ENCODE measurements at places on chromosomes 16 and 17. TPM values are rescaled to one million over a fixed set of nuclear protein-coding genes. Genes with fewer than 3 reads are reported as not detected.

GRCh38 chr16:79601931-79602627, 1.5 kb upstream of the MAF start:
- DNase-seq = peak; percentile 90

DNA sequence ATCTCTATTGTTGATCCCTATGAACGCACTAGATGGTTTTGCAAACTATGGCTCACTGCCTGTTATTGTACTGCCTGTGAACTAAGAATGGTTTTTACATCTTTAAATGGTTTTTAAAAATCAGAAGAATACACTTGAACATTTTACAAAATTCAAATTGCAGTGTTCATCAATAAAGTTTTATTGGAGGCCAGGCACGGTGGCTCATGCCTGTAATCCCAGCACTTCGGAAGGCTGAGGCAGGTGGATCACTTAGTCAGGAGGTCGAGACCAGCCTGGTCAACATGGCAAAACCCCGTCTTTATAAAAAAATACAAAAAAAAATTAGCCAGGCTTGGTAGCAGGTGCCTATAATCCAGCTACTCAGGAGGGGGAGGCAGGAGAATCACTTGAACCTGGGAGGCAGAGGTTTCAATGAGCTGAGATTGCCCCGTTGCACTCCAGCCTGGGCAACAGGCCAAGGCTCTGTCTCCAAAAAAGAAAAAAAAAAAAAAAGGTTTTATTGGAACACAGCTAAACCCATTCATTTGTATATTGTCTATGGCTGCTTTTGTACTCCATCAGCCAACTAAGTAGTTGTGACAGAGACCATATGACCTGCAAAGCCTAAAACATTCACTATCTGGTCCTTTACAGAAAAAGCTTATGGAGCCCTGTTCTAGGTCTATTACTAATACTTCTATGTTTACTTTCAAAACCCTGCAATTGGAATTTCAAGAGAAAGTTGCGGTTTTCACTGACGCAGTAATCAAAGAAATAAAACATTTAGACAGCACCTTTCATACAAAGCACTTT, 18.9 kb downstream of the IKZF3 start:
- no peak for DNase-seq

DNA sequence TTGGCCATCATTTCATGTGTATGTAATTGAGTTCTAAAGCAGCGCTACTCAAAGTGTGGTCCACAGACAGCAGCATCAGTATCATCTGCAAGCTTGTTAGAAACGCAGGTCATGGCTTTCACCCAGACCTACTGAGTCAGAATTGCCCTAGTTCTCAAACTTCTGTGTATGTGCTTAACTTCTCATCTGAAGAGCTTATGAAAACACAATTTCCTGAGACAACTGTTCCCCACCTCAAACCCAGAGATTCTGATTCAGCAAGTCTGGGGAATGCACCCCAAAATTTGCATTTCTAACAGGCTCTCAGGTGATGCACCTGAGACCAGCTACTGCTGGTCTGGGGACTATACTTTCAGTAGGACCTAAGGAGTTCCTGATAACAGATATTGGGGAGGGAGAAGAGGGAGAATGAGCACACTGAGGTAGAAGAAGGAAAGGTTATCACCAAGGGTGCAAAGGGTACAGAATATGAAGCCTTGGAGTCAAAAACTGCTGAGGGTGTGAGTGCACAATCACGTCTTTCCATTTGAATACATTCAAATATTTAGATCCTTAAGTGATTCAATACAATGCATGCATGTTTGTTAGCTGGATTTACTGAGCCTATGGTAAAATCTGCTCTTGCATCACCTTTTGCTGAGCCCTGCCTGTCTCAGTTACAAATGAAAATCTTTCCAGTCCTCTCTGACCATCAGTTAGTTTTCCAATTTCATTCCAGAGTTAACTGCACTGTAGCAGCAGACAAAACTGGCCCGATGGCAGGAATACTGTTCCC, 29.2 kb upstream of the SKAP1 start:
- no peak for DNase-seq

NPB gene
- polyA plus RNA-seq = 1.4 TPM

- DNase-seq = no peak
Observed at GRCh38 chr17:79865351-79866210, 26.3 kb upstream of the CBX4 start.

GRCh38 chr17:64369007-64369893, 21.4 kb downstream of the PECAM1 start:
- no peak for DNase-seq

HID1 gene
- 10.4 TPM for polyA plus RNA-seq

- no peak for DNase-seq
Observed at GRCh38 chr16:67457611-67458010, 23.3 kb downstream of the ATP6V0D1 start.

DNA sequence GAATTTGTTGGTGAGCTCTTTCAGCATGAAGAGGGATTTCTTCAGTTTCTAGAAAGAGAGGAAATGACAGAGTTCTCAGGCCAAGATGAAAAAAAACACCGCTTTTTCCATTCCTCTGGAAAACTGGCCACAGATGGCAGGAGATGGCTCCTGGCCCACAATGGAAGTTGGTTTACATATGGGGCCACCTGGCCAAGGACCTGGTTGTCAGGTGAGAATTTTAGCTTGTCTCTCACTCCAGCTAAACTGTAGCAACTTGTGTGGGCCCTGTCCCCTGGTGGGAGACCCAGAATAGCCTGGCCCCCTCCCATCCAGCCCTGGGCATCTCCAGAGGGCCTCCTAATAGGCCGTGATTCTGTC, 33.6 kb downstream of the LGALS9 start:
- no peak for DNase-seq

DNA sequence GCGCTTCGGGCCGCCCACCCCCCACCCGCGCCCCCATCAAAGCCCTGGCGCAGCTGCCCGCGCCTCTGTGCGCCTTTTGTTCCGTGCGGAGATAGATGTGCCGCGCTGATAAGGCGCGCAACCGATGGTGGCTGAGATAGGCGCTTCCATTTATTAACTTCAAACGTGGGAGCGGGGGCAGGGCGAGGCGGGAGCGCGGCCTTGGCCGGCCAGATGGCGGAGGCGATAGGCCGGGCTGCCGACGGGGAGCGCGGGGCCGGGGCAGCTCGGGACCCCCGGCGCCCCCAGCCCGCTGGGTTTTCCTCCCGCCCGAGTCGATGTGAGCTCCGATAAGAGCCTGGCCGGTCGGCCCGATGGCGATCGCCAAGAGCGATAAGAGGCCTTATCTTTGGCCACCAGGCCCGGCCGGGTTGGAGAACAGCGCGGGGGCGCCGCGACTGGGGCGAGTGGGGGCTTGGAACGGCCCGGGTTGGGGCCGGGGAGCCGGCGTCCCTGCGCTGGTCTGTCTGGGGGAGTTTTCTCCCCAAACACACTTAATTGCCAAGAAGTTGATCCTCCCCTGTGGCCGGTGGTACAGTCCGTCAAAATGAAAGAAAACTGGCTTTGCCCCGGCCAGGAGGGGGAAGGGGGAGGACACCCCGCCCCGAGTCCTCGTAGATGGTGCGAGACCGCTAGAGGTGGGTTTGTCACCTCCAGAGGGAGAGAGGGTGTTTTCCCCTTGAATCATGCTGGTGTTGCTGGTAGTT, 2.7 kb downstream of the ZFPM1 start:
- no peak for DNase-seq

FAM117A gene
- 16.4 TPM for polyA plus RNA-seq

GRCh38 chr16:67971111-67971510, 2.7 kb upstream of the SLC12A4 start:
- DNase-seq = no peak

DNA sequence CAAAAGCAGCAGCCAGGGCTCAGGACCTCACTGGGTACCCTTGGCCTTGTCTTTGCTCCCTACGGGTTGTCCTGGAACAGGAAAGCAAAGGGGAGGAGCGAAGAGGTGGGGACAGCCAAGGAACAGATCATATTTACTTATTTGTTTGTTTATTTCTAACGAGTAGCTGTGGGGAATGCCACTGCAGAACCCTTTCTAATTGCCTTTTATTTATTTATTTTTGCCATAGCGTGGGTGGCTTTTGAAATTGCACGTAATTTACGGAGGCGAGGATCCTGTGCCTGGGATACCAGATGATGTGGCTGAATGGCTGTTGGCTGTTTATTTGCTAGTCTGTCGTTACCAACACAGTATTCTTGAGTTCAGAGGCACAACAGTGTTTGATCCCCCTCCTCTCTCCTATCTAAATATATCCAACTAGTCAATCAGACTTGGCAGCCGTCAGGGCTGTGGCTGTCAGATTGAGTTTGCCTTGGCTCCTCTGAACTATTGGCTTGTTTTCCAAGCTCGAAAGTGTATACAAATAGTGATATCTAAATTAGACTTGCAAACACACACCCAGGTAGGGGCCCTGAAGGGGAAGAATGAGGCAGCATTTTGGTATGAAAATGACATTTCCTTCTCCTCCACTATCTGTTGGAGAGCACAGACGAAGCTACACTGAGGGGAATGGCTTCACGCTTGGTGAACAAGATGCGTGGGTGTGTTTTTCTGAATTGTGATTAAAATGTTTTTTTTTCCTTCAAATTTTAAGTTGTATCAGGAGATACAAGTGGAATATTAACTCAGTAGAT, 110.4 kb downstream of the MSI2 start:
- DNase-seq = no peak

DNA sequence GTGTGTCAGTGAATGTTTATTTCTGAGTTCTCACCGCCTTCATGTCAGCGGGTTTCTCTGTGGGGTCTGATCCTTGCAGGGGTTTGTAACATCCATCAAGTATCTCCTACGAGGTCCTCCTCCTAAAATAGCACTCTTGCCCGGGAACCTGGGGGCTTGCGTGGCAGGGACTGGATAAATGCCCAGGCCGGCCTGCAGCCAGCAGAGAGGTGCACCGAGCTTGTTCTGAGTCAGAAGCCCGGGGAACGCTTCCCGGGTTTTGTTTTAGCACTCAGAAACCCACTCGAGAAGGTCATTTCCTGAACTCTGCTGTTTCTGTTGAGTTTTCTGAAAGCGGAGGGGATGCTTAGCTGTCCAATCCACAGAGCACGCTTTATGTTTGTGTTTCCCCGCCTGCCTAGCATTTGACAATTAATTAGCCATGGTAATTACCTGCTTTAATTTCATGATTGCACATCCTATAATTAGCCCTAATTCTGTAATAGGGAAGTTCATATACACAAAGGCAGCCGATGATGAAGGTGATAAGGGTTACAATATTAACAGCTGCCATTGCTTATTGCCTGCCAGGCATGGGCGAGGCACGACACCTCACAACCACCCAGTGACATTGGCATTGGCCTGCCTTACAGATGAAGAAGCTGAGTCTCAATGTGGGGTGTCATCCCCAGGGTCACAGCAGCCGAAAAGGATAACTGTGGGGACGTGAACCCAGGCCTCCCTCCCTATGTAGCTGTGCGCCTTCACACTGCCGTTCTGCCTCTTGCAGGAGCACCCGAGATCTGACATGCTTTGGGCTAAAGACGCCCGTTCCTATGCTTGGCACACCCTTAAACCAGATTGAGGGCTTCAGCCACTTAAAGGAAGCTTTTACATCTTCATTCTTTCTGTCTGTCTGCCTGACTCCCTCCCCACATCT, 333.1 kb downstream of the CPPED1 start:
- DNase-seq = no peak

GRCh38 chr16:74922150-74923138, 62.5 kb downstream of the WDR59 start:
- DNase-seq = no peak

DNA sequence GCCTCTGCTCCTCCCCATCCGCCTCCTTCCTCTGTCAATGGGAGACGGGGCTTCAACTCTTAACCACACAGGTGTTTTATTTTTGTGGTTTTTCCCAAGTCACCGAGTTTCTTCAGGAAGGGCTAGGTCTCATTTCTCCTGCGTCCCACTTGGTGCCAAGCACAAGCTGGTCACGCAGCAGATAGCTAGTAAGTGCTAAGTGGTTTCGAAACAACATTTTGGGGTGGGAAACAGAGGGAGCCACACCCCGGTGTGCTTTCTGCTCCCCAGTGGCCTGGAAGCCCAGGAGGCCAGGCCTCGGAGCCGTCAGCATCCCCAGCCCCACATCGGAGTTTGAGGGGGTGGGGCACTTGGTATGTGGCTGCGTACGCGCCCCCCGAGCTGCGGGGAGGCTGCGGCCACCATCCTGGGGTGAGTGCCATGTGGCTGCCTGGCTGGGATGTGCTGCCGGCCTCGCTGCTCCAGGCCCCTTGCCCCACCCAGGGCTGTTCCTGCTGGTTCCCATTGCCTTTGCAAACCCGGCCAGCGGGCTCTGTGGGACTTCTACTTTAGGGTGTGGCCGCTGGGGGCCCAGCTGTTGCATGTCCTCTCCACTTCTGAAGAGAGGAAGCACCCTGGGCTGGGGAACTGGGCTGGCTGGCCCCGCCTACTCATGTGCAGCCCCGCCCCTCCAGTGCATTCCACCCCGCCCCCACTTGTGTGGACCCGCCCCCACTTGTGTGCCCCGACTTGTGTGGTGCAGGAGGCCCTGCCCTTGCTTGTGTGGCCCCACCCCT, 55.6 kb downstream of the BAIAP2 start:
- DNase-seq = no peak

NGFR gene
- 4.3 TPM for polyA plus RNA-seq

HSD3B7 gene
- polyA plus RNA-seq = 7.3 TPM

DNA sequence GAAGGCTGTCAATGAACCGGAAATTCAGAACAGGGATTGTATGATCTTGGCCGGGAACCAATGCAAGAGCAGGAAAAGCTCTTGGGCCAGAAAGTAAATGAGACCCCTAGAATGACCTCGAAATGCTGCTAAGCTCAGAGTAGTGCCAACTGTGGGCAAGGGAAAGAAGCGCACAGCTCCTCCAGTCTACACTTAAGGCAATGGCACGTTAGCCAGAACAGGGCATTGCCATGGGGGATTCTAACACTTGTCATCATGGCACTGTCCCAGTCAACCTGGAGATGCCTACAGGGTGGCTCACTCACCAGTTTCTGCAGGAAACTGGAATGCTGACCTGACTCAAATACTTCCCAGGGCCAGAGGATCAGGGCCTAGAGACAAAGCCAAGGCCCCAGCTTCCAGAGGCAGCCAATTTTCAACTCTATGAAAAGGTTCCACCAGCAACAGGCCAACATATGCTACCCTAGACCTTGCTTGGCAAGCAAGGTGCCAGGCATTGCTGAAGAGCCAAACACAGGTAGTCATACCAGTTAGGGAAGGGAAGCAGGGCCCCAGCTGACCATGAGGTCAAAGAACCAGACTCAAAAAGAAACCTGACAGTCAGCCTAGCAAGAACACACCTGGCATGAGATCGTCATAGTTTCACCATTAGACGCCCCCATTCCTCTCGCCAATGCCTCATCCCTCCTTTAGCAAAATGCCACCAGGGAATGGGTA, 34.9 kb downstream of the ARHGAP17 start:
- DNase-seq = no peak

MYH13 gene
- 0.26 TPM for polyA plus RNA-seq

DNA sequence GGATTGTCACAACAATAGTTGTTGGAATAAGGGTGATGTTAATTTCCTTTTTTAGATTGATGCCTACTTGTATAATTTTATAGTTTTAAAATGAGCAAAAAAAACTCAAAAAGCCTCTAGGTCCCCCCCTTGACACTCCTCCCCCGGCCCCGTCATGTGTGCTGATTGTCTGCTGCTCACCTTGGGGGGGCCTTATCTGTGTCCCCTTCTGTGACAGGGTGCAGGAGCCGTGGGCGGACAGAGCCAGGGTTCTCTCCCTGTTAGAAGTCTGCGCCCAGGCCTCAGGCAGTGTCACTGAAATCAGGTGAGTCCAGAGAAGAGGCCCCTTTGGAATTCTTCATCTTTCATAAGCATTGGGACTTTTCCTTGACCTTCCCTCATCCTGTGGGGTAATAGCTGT, 27.4 kb upstream of the CPNE2 start:
- DNase-seq = no peak
